ENCODE measurements at places on chromosomes 5 and 9.

- no peak for DNase-seq
Measured at GRCh38 chr5:10310066-10310779, 2.5 kb upstream of the CMBL start.

- no peak for DNase-seq
Measured at GRCh38 chr5:99063737-99064136, 134.9 kb upstream of the CHD1 start.

GRCh38 chr5:114332925-114333324, 28.9 kb upstream of the KCNN2 start:
- DNase-seq = no peak

DNA sequence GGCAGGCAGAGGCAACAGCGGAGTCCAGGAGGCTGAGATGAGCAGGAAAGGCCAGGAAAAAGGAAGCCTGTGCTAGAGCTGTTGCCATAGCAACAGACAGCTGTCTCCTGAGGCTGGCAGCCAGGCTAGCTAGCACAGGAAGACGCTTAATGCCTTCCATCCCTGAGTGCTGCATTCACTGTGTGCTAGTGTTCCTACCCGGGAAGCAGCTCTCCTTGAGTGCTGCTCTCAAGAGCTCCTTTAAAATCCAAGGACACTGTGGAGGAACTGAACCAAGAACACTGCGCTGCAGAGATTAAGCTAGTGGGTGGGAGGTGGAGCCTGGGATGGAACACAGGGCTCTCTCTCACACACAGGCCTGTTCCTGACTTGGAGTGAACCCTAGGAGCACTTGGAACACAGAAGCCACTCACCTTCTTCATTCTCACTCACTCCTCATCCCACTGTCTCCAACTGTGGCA, 53.5 kb upstream of the IL7R start:
- DNase-seq = peak; percentile 15

DNA sequence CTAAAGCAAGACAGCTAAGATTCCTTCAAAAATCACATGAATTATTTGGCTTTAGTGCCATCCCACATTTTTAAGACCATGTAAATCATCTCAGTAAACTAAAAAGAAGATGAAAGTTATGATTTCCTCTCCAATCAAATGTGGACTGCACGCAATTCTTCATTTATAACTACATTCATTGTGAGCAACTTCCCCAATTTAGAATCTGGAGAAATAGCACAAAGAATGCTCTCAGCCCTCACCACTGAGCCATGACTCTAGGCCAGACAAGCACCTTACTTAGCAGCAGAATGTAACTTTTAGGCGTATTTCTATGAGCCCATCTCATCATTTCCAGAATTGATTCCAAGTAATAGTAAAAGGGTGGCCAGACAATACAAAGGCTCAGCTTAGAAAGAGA, 616.6 kb downstream of the TLE1 start:
- no peak for DNase-seq

GRCh38 chr9:8648271-8648845, 848.8 kb upstream of the DMAC1 start:
- DNase-seq = no peak

GRCh38 chr5:136776022-136776927, 410.9 kb upstream of the TRPC7 start:
- no peak for DNase-seq

DNA sequence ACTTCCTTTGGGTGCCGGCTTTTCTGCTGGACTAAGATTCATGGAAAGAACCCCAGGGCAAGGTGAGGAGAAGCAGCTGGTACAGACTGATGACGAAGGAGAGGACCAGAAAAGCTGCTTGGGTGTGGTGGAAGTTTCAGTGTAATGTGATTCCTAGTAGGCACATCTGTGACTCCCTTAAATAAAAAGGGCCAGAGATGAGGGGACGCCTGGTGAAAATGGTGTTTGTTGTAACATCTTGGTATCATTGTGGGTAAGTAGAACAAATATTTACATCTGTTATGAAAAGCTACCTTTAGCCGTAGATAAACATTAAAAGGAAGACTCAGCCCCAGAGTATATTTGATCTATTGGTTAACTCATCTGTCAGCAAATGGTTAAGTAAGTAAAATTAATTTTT, 33.8 kb downstream of the OTULINL start:
- DNase-seq = no peak

GRCh38 chr5:133456933-133457402, 155.4 kb downstream of the FSTL4 start:
- no peak for DNase-seq

Data from left ventricle myocardium inferior (tissue), 1 donor.